CD4-positive, alpha-beta T cell treated with Interleukin-15 for 4 hours (primary cell): ENCODE measurements at places on chromosomes 2 and 18.

DNA sequence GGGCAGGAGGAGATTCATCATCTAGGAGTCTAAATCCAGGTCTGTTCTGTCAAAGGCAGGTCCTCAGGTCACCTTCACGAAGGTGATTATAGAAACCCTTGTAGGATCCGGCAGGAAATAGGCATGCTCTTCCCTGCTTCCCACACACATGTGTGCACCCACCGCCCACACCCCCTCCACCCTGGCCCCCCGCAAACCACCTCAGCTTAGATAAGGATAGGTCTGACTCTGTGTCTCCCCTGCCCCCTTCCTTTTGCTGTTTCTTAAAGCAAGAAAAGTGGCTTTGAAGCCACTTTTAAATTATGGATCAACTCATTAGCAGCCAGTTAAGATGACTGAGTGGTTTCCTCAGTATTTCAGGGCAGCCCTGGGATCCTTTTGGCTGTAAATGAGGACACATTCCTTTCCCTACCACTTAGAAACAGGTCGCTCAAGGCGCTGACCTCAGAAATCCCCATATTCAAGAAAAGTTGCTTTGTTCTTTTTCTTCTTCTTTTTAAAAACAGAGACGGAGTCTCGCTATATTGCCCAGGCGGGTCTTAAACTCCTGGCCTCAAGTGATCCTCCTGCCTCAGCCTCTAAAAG is 14.5 kb upstream of the CIB4 start:
- no peak for DNase-seq

DNA sequence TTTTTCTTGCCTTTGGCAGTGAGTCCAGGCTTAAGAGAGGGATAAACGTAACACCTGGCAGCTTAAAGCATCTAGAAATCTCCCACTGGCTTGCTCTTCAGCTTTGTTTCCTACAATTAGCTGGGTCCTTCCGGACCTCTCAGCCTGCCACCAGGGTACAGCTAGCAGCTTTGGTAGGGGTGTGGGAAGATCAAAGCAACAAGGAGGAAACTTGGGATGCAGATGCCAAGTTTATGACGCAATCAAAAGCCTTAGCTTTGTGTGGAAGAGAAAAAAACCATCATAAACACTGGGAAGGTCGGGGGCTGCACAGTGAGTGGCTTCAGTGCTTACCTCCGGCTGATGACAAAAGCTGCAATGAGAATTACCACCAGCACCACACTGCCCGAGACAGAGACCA is 116.9 kb downstream of the EPHA4 start:
- no peak for DNase-seq

DNA sequence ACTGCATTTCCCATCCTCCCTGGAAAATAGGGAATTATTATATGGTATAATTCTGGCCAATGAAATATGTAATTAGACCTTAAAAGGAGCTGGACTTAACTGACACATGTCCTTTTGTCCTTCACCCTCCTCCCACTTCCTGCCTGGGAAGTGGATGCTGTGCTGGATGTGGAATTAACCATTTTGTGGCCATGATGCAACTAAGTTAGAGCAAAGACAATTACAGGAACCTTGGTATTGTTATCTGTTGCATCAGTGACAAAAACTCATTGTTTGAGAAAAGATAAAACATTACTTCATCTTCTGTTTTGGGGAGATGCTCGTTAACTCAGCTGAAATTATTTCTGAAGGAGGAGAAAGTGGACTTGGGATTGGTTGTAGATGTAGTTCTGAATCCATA is 227.7 kb upstream of the BOD1L2 start:
- DNase-seq = no peak

DNA sequence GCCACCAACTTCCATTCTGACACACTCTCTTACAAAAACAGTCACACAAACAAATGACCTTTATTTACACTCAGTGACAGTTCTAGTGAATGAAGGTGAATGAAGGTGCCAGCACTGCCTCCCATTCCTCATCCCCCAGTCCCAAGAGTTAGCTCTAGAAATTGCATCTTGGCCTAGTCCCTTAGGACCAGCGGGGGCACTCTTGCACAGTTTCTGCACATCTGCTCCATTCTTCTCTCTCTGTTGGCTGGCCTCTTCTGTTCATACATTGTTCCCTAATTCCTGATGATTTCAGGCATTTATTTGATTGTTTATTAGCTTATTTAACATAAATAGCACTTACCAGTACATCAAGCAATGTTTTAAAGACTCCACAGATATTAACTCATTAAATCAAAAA is 30.9 kb downstream of the GAREM1 start:
- no peak for DNase-seq
